ENCODE measurements at places on chromosomes 16 and 17. TPM values are rescaled to one million over a fixed set of nuclear protein-coding genes. Genes with fewer than 3 reads are reported as not detected.

DNA sequence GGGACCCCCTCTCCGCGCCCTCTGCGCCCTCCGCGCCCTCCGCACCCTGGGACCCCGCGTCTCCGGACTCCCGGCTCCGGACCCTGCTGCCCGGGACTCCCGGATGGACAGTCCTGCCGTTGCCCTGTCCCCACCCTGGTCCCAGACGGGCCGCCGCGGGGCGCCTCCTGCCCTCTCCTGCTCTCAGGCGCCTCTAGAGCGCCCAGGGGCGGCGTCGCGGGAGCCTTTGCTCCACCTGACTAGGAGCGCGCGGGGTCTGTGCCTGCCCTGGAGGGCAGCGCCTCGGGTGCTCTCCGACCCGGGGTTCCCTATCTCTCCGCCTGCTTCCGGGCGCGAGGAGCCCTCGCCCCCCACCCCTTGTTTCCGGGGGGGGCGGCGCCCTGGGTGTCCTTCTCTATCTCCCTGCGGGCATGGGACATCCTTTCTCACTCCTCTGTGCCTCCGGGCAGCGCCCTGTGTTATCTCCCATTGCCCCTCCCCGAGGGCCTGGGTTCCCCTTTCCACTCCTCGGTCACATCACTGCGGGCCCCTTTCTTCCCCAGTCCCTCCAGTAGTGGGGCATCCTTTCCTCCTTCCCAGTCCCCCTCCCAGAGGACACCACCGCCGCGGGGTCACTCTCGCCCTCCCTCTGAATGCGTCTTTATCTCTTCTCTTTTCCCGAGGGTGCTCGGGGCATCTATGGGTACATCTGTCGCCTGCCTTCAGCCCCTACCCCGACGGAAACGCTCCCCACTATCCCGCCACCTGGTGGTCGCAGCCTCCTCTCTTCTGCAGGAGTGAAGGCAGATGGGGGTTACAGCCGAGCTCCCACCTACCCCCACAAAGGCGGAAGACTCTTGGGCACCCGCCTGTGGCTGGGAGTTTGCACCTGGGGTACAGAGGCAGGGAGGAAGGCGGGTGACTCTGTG is 875 bp downstream of the PRKCB start:
- peak; percentile 82 for DNase-seq

DNA sequence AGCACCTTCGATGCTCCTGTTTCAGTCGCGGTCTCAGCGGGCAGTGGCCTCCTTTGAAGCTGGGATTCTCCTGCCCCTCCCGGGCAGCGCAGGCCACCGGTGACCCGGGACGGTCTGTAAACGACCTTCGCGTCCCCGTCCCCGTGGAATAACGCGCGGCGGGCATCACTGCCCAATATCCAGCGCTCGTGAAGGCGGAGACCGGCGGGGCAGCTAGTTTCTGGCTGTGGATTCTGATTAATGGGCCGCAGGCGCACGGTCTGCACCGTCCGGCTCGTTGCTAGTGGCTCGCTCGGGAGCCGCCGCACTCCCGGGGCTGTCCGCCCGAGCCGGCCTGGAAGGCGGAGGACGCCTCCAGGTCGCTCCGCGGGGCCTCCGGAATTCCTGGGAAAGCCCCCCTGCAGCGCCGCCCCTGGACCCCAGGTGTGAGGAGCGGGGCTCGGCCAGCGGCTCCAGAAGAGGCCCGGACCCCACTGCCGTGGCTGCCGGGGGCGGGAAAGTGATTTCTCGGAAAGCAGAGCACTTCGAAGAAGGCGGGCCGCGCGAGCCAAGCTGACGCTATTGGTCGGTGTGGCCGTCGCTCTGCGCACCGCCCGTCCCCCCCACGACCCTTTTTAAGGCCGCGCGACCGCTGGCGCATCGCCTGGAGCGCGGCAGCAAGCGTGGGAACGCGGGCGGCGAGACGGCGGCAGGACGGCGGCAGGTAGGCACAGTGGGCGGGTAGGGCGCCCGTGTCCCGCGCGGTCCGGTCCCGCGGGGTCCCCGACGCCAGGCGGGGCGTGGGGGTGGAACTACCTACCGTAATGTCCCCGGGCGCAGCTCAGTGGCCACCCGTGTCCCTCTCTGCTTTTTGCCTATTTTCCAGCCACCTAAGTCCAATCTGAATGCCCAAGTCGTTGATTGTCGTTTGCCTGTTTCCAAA is at the start of gene IRF8:
Gene IRF8, plus strand, starts transcription at position 642 of the 922 bp plus-strand sequence. CDS start 3,854 bp downstream, outside the sequence.
- peak; percentile 89 for DNase-seq

Gene CD300A
- not detected for total RNA-seq

DNA sequence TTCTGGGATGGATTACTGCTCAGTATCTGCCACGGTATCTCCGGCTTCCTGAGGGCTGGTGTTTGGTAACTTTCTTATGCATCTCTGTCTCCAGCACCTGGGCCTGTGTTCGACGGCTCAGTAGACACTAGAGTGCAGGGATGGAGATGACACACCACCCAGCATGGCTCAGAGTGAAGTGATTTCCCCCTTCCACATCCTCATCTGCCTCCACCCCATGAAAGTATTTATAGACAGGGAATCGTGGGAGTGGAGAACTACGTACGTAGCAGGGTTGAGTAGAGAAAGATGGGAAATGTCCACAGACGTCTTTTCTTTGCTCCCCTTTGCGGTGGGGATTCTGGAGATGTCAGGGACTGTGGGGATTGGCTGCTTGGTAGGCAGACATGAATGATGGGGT is 11.8 kb upstream of the SLC25A19 start:
- DNase-seq = no peak

- DNase-seq = peak; percentile 53
Measured at GRCh38 chr17:8698162-8698971, 46.3 kb downstream of the CCDC42 start.

Gene HCRT
- not detected for total RNA-seq

Gene PRSS36
- 0.48 TPM for total RNA-seq

Gene HOXB9
- total RNA-seq = not detected

DNA sequence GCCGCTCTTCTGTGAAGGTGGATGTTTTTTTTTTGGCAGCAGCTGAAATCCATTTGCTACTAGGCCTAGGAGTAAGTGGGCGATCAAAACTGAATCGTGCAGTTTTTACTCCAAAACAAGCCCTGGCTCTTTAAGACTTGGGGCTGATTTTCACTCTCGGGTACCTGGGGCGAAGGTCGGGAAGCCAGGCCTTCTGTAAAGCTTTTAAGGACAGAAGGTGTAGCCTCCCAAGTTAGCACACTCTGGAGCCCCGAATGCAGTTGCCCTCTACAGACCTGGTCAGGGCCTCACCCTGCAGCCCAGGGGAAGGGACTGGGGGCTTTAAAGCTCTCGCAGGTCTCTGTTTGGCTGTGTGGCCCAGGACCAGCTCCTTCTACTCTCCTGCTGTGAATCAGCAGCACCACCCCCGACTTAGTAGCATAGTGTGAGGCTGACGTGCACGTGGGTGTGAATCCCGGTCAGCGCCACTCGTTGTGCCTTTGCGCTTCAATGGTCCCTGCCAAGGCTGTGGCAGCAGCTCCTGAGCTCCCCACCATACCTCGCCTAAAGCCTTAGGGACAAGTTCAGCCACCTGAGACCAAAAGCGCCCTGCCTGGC is 49.9 kb downstream of the TMEM235 start:
- peak; percentile 75 for DNase-seq

DNA sequence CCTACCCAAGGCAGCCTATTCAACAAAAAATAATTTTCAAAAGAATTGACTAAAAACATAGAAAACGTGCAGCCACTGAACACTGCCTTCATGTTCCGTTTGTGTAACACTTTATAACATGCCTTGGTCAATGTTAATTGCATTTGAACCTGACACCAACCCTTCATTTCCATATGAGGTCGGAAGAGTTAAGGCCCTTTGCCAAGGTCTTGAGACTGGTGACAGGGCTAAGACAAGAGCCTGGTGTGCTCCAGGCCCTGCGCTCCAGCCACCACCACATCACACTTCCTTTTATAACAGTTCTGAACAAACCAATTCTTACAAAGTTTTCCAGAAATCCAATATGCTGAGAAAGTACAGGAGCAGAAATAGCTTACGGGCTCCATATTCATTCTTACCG is 4.2 kb downstream of the BBS2 start:
- DNase-seq = no peak

DNA sequence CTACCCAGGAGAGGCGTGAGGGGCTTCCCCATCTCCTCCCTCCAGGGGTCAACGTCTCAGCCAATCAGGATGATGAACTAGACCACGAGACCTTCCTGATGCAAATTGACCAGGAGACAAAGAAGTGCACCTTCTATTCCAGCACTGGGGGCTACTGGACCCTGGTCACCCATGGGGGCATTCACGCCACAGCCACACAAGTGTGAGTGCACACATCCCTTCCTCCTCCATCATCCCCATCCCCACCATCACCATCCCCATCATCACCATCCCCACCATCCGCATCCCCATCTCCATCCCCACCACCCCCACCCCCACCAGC is 6.8 kb downstream of the FSCN2 start:
- DNase-seq = no peak

Gene SLC5A11
- not detected for total RNA-seq

Gene PERCC1
- not detected for total RNA-seq
